ENCODE measurements at places on chromosomes 3 and 15.

DNA sequence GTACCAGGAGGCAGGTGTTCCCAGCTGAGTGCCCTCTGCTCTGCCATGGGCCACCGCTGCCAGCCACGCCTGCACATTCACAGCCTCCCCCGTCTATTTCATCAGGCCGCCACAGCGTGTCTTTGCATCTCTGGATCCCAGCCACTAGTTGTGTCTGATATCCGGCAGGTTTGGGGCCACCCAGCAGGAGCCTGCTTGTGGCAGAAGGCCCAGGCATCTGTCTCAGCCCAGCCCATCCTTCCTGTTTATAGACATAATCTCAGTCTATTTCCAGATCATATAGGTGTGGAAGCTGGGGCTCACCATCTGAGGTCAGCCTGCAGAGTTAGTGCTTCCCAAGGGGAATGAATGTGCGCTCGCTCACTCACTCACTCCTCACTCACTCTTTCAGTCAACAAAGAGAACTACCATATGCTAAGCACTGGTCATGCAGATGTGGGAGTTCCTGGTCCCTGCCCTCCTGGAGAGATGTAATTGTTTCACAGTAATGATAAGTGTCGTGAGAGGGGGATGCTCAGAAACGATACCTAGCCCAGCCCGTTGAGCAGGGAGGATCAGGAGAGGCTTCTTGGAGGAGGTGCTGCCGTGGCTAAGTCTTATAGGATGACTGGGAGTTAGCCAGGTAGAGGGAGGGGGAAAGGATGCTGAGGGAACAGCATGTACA is 60.6 kb downstream of the FGD5 start:
- DNase-seq, result no peak

GRCh38 chr3:188021041-188021440 is 132.9 kb upstream of the LPP start:
- DNase-seq, result no peak

DNA sequence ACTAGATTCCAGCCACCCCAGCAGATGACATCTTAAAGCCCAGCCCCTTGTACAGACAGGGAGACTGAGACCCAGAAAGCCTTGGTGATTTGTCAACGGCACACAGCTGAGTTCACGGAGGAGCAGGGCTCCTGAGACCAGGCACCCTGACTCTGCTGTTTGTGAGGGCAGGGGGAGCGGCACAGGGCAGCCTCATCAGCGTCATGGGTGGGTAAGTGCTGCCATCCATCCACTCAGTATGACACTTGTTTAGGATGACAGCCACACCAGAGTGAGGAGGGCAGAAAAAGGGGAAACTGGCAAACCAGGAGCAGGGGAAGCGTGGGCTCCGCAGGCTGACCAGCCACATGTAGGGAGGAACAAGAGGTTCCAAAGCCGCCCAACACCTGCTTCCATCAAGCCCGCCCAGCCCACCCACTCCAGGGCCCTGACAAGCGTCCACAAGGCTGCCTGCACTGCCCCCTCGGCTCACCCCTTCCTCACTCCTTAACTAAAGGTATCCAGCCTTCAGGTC is 19.9 kb downstream of the RBPMS2 start:
- DNase-seq, result no peak

DNA sequence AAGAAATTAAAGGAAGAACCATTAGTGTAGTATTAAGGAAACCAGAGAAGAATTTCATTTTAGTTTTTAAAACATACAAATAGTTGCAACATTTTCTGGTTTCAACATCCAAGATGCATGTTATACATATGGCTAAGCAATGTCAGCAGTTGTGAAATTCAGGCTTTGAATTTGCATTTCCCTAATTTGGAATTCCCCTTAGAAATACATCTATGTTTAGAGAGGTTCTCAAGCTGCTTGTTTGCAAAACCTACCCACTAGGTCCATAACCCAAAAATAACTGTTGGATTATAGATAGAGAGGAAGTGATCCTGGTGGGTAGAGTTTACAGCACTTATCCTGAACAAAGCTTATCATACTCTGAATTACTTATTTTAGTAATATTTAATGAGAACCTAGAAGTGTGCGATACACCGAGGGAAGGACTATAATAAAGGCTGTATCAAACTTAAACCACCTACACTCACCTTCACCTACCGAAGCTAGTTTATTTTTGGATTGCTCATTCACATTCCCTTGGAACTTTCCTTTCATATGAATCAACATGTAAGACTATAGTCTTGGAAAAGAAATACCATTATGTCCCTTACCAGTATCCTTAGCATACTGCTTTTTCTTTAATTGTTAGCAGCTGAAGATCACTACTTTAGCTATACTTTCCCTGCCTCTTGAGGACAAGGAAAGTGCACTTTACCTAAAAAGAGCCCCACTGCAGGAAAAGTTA is 60.6 kb downstream of the CHAC1 start:
- no peak for DNase-seq

- DNase-seq, result no peak
Observed at GRCh38 chr3:100609963-100610362, 562 bp downstream of the ADGRG7 start.

DNA sequence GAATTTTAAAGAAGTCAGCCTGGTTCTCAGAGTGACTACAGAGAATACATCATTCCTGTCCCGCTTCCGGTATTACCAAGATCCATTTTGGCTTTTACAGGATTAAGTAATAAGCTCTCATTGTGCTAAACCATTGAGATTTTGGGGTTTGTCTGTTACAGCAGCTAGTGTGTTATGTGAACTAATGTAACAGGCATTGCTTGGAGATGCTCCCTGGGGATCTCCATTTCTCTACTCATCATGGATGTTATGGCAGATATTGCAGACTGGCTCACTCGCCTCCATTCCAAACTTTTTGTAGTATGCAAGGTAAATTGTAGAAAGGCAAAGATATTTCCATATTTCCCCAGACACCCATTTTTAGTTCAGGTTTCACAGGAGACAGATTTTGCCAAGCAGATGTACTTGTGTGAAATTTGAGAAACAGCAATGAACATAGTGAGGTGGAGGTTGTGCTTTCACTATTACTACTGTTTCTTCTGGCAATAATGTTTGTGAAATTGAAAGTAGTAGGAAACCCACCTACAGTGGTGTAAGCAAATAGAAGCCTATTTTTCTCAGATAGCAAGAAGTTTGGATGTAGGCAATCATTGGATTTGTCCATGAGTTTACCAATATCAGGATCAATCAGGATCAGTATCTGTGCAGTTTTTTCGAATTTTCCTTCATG is 177.1 kb upstream of the GALNT15 start:
- no peak for DNase-seq

GRCh38 chr15:55750706-55751105 is 7.8 kb upstream of the PRTG start:
- DNase-seq, result no peak

- DNase-seq, result no peak
Observed at GRCh38 chr15:72334842-72335241, 14.9 kb upstream of the CELF6 start.

- DNase-seq, result no peak
Observed at GRCh38 chr3:93904568-93904967, 69.1 kb downstream of the PROS1 start.

GRCh38 chr3:13689373-13690260 is 140.7 kb downstream of the FBLN2 start:
- no peak for DNase-seq

DNA sequence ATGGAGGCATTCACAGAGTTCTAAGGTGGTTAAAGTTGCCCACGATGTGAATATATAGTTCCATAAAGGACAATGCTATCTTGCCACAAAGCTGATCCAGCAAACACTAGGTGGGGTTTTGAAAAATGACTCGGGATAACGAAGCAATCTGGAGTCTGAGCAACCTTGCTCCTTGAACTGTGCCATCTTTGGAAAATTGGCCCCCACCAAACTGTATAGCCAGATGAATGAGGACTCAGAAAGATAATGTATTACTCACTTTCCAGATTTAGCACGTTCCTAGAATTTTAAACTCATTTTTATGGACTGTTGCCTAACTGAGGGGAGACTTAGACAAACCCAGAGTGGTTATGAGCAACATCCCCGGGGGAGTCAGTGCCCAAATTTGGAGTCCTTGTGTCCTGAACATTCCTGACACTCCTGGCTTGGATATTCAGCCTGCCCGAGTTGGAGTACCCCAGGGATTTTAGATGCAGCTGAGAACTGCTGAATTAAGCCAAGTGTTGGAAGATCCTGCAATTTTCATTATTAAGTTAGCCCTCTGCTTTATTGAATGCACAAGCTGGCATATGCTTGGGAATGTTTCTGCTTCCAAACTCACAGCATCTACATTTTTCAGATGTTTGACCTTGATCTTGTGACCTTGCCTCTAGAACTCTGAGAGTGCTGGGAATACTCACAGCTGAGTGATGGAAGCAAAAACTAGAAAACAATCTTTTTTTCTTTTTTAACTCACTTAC is 8.8 kb upstream of the MAGI1 start:
- no peak for DNase-seq

- no peak for DNase-seq
Observed at GRCh38 chr3:89690646-89691045, 583.2 kb downstream of the EPHA3 start.

GRCh38 chr3:45123030-45123429 is 23.1 kb downstream of the CDCP1 start:
- DNase-seq, result no peak

- DNase-seq, result no peak
Observed at GRCh38 chr3:158458464-158458863, 112.5 kb upstream of the MLF1 start.

DNA sequence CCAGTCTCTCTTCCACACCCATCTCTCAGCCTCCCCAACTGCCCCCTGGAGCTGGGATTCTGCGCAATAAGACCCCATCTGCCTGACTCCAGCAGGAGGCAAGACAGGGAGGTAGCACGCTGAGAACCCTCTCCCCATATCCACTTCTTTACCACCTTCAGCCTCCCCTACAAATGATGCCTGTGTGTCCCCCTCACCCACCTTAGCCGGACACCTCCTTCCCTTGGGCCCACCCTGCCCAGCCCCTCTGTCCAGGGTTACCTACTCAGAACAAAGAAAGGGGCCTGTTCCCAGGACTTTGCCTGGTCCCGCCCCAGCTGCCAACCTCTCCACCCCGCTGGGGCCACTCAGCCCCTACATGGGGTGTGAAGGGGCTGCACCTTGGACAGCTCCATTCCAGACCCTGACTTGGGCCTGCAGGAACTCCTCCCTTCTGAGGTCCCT is 40.8 kb upstream of the ATP2B2 start:
- DNase-seq, result no peak

DNA sequence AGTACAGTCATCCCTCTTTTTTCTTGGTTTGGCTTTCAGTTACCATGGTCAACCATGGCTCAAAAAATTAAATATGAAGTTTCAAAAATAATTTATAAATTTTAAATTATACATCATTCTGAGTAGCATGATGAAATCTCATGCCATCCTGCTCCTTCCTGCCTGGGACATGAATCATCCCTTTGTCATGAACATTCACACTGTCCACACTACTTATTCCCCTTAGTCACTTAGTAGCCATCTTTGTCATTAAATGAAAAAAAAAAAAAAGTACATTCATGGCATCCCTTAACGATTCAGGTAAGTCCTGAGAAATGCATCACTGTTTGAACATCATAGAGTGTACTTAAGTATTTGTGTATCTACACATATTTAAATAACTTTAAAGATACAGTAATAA is 1046.3 kb downstream of the ROBO2 start:
- no peak for DNase-seq

GRCh38 chr3:37130984-37131859 is 43.2 kb downstream of the LRRFIP2 start:
- DNase-seq, result no peak

DNA sequence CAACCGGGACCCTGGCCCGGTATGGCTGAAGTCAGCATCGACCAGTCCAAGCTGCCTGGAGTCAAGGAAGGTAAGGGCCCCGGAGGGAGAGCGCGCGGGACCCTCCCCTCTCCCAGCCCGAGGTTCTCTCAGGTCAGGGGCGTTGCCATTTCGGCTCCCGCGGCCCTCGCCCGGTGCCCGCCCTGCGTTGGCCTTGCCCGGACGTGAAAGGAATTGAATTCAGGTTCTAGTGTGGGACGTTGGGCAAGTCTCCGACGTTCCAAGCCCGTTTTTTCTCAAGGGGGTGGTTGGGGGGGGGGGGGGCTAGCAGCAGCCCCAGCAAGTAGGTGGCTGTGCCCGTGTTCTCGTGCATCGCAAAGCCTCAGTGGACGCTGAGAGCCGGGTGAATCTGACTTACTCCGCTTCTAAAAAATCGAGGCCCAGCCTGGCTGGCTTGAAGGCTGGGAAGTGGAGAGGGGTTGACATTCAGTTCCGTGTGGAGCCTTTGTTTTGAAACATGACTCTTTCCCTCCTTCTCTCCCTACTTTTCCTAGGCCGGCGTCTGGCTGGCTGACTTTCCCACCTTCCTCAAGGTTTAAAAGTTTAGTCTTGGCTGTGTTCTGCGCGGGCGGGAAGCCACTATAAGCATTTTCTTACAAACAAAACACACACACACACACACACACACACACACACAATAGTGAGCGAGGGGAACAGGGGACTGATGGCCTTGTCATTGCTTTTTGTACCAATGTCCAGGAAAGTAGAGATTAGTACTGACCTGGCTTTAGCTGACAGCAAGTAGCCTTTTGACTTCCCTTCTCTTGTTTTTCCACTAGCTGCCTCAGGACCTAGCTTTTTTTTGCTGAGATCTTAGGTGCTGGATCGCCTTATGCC is at the start of gene UTS2B:
Gene UTS2B (minus strand): TSS at position 873 of the 876 bp plus-strand sequence. CDS start 48,337 bp downstream, outside the sequence.
- DNase-seq, result no peak

- DNase-seq, result no peak
Observed at GRCh38 chr3:124916837-124917409, 17.6 kb downstream of the MUC13 start.

- no peak for DNase-seq
Observed at GRCh38 chr3:195788711-195789581, 22.8 kb downstream of the MUC4 start.

DNA sequence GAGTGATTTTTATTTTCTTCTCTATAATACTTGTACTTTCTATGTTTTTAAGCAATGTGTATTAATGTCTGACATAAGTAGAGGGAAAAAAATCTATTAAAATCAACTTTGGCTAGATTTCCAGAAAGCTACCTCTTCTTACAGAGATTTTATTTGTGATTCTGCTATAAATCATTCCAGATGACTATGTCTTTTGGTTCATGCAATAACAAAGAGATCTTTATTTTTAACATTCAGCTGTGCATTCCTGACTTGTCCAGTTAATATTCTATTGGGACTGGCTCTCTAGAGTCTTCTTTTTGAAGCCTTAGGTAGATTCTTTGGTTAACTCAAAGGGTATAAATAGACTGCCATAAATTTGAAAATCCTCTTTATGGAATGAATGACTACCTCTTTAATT is 74.3 kb upstream of the ARPP21 start:
- DNase-seq, result no peak

DNA sequence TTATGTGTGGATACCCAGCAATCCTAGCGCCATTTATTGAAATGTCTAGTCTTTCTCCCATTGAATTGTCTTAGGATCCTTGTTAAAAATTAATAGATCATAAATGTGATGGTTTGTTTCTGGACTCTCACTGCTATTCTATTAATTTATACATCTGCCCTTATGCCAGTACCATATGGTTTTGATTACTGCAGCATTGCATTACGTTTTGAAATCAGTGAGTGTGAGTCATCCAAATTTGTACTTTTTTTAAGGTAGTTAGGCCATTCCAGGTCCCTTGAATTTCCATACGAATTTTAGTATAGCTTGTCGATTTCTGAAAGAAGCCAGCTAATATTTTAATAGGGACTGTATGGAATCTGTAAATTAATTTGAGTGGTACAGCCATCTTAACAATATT is 648.6 kb upstream of the ZNF385D start:
- DNase-seq, result no peak

GRCh38 chr15:38553071-38553470 is 11.5 kb downstream of the RASGRP1 start:
- no peak for DNase-seq

- DNase-seq, result no peak
Observed at GRCh38 chr3:56989169-56989976, 71.1 kb upstream of the SPATA12 start.

- no peak for DNase-seq
Observed at GRCh38 chr15:83653639-83654378, at the start of gene ADAMTSL3. ADAMTSL3 (plus strand) TSS chr15:83654123; CDS start chr15:83655762, 1,639 bp downstream.

Measured in stimulated activated CD4-positive, alpha-beta T cell treated with anti-CD3 and anti-CD28 coated beads, Interleukin-1b, Interleukin-23, amount 100 ng/mL, for 24 hours (primary cell).